ENCODE measurements at places on chromosomes 12 and 14.

GRCh38 chr12:124713041-124713435 lies 145.6 kb upstream of the NCOR2 start:
- DNase-seq = no peak

DNA sequence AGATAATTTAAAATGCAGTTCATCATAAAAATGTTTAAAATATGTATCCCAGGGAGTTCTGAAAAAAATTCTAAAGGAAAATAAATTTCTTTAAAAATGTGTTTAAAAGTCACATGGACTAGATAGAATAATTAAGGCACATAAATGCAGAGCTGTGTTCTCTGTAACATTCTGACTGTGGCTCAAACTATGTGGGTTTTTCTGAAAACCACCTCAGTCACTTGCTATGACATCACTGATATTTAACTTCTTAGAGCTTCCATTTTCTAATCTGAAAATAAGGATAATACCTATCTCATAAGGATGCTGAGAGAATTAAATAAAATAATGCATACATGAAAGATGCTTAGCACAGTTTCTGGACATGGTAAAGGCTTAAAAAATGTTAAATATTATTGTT lies 107.3 kb downstream of the SLC41A2 start:
- no peak for DNase-seq

- peak; percentile 96 for DNase-seq
These were observed 92.7 kb downstream of the PAH start for GRCh38 chr12:102824218-102824835.

- peak; percentile 99 for DNase-seq
These were observed 15.7 kb downstream of the TBX3 start for GRCh38 chr12:114668151-114668885.

GRCh38 chr12:115598871-115599811 lies 678.4 kb downstream of the MED13L start:
- DNase-seq = peak; percentile 85

DNA sequence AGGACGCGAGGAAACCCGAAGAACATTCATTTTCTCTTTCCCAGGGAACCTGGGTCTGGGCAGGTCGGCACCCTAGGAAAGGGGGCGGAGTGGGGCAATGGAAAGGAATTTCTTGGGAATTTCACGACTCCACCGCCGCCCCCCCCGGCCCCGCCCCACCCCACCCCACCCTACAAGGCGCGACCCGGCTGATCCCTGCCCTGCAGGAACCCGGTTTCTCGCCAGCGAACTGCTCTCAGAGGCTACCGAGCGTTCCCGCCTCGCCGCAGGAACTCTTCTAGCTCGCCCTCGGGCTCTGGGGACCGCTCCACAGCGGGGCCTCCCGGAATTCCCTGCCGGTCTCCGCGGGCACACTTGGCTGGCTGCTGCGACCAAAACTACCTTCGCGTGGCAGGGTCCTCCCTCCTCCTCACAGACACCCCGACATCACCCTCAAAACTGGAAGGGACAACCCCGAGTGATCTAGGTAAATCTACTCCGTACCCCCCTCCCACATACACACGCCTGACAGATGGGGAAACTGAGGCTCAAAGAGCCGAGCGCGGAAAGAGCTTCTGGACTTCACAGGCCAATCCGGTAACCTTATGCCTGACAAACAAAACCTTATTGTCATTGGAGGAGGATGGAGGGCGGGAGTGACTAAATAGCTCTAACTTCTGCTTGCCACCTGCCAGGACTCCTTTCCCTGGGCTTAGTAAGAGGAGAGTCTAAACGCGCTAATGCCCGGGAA lies 785 bp upstream of the ACTN1 start:
- peak; percentile 90 for DNase-seq

- no peak for DNase-seq
These were observed 99.6 kb downstream of the APAF1 start for GRCh38 chr12:98744680-98745079.

DNA sequence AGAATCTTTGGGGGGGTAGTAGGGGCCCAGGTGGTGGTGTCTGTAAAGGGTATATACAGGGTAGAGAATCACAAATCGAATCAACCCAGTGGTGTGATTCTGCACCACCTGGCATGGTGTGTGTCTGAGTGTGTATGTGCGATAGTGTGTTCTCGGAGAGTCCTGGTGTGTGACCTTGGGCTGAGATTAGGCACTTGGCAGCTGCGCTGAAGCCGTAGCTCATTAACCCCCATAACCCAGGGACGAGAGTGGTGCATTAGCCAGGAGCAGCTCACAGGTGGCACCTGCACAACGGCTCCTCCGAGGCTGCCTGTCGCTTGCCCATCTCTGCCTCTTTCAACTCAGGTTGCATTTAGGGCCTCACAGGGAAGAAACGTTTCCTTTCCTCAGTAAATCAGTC lies 15.6 kb upstream of the TESC start:
- no peak for DNase-seq

GRCh38 chr12:15851045-15851620 lies 31.1 kb upstream of the STRAP start:
- DNase-seq = no peak

DNA sequence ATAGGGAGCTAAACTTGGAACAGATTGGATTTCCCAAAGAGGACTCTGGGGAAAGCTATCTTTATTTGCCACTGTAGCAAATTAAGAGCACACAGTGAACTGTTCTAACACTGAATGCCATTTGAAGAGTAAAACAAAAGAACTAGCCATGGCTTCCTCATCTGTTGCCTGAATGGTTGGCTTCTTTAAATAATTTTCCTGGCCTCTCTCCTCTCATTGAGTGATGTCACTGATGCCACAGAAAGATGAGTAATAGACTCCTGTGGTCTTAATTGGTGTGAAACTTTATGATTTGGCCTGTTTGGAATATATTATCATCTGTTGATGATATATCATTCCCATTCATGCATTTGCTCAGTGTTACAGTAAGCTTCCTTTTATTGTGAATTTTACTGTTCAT lies 42.5 kb downstream of the WDR20 start:
- DNase-seq = no peak

GRCh38 chr12:22700106-22700505 lies 75.1 kb downstream of the ETNK1 start:
- no peak for DNase-seq

DNA sequence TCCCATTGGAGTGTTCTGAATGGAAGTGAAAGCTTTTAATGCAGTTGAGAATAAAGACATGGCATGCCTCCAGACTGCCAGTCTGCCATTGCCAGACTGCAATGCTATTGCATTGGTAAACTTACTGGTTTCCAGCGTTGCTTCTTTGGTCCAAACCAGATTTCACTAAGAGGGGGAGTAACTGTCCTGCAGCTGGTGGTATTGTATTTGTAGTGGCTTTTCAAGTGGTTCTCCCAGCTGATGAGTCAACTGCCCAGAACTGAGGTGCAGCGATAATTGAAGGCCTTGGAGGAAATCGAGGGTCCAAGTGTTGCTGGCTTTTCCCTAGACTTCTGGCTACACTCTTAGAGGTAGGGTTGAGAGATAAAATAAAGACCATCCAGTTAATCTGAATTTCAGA lies 31.9 kb downstream of the ERG28 start:
- DNase-seq = no peak

DNA sequence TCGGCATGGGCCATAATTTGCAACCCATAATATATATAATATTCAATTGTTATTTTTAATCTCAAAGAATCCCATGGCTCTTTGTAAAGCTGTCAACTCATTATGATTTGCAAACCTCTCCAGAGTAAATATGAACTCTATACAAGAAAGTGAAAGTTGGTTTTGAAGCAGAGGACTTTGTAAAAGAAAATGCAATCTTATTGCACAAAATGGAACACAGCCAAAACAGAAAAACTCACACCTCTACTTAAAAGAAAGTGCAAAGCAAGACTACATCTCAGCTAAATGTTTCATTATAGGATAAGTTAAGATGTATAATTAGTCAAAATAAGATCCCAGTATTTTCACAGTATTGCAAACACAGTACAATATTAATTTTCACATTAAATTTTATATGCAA lies 111.2 kb upstream of the FLRT2 start:
- DNase-seq = no peak

- DNase-seq = no peak
These were observed 369.1 kb downstream of the AEBP2 start for GRCh38 chr12:19808371-19808770.

- DNase-seq = no peak
These were observed 208.6 kb downstream of the RASSF9 start for GRCh38 chr12:85627584-85627983.

GRCh38 chr12:124640056-124640455 lies 72.6 kb upstream of the NCOR2 start:
- no peak for DNase-seq

GRCh38 chr14:54881235-54881760 lies 21.3 kb downstream of the GCH1 start:
- peak; percentile 3 for DNase-seq

DNA sequence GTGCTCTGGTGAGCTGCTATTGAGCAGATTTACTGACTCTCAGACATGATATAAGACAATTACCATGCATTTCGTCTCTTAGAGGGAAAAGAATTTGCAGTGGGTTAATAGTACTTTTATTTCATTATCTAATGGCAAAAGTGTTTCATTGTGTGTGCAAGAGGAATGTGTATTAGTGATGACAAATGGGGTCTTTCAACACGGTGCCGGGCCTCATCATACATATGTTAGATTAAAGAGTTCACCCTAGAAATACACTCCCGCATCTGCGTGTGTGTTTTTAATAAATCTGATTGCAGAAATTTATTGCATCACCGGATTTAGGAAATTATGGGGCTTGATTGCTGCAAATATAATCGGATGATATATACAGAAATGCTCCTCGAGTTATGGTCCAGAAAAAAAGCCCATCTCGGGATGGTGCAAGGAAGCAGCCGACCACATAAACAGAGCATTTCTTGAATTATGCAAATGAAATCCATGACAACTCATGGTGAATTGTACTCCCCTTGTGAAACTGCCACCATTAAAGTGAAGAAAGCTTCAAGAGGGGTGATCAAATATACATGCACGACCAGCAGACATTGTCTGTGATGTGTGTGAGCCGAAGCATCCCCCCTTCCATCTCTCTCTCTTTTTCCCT lies 156.0 kb downstream of the PHETA1 start:
- DNase-seq = no peak

GRCh38 chr12:108802101-108802961 lies 55.1 kb downstream of the SSH1 start:
- DNase-seq = peak; percentile 100

GRCh38 chr12:16346958-16347357 lies 487 bp upstream of the MGST1 start:
- DNase-seq = no peak

DNA sequence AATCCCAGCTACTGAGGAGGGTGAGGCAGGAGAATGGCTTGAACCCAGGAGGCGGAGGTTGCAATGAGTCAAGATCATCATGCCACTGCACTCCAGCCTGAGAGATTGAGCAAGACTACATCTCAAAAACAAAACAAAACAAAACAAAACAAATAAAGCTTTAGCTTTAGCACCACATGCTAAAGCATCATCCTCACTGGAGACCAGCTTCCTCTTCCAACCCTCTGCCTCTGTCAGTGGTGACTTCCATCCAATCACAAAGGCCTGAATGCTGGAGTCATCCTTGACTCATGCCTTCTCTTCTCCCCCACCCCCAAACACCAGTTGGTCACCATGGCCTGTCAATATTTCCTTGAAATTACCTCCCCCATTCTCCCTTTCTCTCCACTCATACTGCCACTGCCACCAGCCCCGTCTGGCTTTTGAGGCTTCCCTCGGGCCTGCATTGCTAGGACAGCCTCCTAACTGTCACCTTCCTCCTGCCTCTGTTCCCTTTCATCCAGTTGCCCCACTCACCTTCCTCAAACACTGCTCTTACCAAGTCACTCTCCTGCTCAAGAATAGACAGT lies 1.4 kb downstream of the ZNF385A start:
- no peak for DNase-seq

GRCh38 chr14:24954037-24954699 lies 95.8 kb downstream of the STXBP6 start:
- no peak for DNase-seq

- DNase-seq = no peak
These were observed 109.7 kb upstream of the PRMT8 start for GRCh38 chr12:3381059-3382047.

- DNase-seq = no peak
These were observed 67.1 kb downstream of the PPFIA2 start for GRCh38 chr12:81692008-81692407.

DNA sequence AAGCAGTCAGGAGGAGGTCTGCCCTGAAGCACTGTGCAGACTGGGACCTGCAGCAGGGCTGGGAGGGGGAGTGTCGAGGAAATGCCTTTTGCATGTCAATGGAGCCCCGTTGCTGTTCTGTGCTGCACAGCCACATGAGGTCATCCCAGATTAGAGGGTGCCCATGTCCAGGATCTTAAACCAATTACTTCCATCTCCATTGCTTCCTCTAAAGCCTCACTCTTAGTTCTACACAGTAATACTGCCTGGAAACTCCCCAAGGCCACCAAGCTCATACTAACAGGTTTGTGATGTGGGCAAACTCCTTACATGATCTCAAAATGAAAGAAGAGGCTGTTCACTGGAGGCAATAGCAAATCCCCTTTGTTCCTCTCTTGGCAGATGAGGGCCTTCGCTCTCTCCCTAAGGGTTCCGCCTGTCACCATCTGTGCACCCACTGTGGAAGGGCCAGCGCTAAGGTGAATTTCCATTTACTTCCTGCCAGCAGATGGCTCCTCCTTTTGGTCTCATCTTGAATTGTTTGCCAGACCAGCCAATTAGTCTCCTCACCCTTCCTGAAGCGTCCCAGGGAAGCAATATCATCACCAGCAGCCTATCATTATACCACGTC lies 35.4 kb upstream of the LTA4H start:
- peak; percentile 83 for DNase-seq

DNA sequence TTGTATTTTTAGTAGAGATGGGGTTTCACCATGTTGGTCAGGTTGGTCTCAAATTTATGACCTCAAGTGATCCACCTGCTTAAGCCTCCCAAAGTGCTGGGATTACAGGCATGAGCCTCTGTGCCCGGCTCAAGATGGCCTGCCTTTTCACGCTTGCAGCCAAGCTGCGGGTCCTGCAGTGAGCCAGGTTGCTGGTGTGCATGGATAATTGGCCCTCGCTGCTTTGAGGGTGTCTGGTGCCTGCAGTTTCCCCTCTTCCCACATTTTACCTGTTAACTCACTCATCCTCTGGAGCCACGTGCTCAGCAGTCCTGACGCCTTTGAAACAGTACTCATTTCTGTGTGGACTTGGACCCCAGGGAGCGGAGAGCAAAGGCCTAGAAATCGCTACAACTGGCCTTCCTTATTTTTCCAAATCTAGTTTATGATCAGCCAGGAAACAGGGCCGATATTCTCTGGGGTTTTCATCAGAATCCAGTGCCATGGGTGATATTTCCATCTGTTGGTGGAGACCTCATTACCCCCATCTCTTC lies 42.2 kb downstream of the TPCN1 start:
- DNase-seq = peak; percentile 49

GRCh38 chr12:17438141-17438540 lies 651.9 kb downstream of the RERGL start:
- no peak for DNase-seq

GRCh38 chr14:96001866-96002497 lies 37.2 kb upstream of the C14orf132 start:
- DNase-seq = peak; percentile 62

- peak; percentile 63 for DNase-seq
These were observed 9.0 kb upstream of the NUMB start for GRCh38 chr14:73467377-73467776.

- DNase-seq = no peak
These were observed 6.0 kb downstream of the DIO3 start for GRCh38 chr14:101567252-101567651.

Data from islet precursor cell (in vitro differentiated cells).